ENCODE measurements at places on chromosomes 4 and X.

DNA sequence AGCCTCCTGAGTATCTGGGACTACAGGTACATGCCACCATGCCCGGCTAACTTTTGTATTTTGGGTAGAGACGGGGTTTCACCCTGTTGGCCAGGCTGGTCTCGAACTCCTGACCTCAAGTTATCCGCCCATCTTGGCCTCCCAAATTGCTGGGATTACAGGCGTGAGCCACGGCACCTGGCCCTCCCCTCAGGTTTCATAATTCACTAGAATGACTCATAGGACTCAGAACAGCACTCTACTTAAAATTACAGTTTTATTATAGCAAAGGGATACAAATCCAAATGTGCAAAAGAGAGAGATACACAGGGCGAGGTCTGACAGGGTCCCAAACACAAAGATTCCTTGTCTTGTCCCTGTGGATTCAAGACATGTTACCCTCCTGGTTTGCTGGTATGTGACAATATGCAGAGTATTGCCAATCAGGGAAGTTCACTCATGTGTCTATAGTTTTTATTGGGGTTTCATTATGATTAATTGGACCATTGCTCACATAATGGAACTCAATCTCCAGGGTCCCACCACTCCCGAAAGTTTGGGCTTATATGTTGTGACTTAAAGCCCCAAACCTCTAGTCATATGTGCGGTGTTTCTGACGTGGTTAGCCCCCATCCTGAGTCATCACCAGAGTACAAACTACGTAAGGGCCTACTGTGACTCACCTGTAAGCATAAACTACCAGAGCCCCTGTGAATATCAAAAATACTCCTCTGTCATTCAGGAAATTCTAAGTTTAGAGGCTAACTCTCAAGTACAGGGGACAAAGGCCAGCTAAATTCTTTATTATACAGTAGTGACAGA is 5.2 kb downstream of the YIPF6 start:
- no peak for DNase-seq

- no peak for DNase-seq
Measured at GRCh38 chr4:57151481-57151880, 41.3 kb upstream of the IGFBP7 start.

DNA sequence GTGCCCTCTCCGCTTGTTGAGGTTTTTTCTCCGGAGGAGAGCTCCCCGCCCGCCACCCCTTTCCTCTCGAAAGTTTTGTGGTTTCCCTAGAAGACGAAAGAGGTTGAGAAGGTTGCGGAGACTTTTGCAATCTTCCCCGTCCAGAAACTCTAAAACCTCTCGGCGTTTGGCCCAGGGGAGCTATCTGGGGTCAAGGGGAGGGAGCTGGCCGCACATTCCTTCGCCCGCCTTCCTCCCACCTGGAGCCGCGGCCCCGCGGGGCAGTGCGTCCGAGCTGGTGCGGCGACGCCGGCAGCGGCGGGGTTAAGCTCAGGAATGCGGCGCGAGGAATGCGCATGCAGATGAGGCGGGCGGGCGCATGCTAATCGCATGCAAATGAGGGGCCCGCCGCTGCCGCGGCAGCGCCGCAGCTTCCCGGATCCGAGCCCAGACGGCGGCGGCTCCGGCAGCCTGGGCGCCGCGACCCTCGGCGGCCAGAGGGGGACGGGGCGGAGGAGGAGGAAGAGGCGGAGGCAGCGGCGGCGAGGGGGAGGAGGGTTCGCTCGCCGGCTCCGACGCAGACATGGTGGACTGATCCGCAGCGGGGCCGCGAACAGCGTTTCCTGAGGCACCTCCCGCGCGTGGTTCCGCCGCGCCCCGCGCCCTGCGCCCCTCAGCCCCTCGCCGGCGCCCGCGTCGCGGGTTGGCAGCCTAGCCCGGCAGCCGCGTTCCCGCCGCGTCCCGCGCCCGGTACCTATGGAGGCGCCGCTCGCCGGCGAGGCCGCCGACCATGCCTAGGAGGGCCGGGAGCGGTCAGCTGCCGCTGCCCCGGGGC is at the start of gene WWC2:
WWC2 (plus strand) TSS at position 535 of the 814 bp plus-strand sequence; CDS start at position 770, 235 bp downstream.
- peak; percentile 85 for DNase-seq

DNA sequence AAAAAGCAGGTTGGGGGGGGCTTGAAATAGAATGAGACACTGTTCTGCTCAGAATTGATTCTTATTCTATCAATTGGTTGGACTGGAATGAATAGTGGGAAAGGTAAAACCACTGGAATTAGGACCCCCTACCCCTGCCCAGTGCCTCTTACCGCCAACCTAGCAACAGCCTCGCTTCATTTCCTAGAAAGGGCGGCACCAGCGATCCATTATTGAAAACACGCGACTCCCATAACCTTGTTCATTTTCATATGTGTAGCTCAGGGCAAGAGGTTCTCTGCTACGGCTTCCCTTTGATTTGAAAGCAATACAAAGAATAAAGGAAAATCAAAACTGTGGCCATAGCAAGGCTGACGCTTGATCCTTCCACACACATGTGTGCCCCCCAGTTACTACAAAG is 33.7 kb downstream of the IDS start:
- DNase-seq = no peak

GRCh38 chr4:95170176-95170575 is 378.6 kb downstream of the UNC5C start:
- DNase-seq = no peak

DNA sequence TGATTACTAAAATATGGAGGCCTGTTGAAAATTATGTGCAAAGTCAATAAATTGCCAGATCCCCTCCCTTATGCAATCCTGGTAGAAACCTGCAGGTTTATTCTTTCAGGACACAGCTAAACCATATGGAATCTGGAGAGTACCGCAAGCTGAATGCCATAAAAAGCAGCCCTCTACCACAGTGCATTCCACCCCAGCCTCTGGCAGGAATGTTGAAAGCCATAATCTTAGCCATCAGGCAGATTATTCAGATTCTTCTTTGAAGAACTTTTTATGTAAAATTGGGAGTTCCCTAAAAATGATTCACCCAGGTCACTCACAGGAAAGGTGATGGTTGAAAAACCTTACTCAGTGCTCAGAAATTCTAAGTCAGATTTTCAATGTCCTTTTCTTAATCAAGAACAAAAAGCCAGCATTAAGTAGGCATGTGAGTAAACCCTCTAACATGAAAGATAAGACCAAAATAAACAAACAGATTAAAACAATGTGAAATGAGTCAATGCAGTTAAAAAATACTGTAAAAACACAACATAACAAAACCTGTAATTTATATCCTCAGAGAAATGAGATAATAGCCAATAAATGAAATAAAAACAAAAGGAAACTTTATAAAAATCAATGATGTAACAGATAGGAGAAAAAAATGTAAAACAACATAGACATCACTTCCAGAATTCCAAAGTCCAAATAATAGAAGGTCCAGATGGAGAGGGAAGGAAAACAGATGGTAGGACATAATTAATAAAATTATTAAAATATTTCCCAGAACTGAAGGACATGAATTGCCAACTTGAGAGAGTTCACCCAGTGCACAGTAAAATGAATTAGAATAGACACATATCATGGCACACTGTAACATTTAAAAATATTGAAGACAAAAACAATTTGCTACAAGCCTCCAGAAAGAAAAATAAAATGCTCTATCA is 226.9 kb downstream of the FSTL5 start:
- DNase-seq = no peak

- no peak for DNase-seq
Measured at GRCh38 chr4:79757600-79757999, 315.4 kb downstream of the ANTXR2 start.

- DNase-seq = no peak
Measured at GRCh38 chrX:54357414-54358377, at the start of gene WNK3. TSS of gene WNK3 (minus strand) at chrX:54358046.

- peak; percentile 66 for DNase-seq
Measured at GRCh38 chrX:102950908-102951866, 14.1 kb downstream of the RAB40AL start.

GRCh38 chrX:1531096-1531890 is 5.7 kb downstream of the P2RY8 start:
- DNase-seq = no peak

GRCh38 chr4:24881508-24882196 is 31.2 kb downstream of the CCDC149 start:
- no peak for DNase-seq

- DNase-seq = peak; percentile 60
Measured at GRCh38 chr4:157992038-157992705, 180.7 kb downstream of the GASK1B start.

- no peak for DNase-seq
Measured at GRCh38 chrX:124504111-124504983, 158.0 kb downstream of the SH2D1A start.
